ENCODE measurements at places on chromosomes 7 and 10.

GRCh38 chr10:21989453-21990154, 13.9 kb downstream of the DNAJC1 start:
- DNase-seq: no peak

GRCh38 chr7:47497367-47498096, 84.4 kb downstream of the TNS3 start:
- no peak for DNase-seq

DNA sequence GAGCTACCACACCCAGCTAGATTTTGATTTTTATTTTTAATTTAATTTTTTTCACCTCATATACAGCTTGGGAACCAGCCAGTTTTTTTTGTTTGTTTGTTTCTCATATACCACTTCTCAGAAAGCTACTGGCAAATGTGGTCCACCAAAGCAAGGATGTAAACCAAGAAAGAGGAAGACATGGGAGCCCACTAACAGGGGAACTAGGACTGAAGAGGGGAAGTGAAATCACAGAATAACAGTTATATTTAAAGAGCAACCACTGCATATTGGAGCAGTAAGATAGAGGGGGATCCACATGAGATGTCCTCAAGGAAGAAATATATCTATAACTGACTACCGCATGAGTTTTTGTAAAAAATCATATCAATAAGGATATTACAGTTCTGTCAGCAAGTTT, 10.5 kb downstream of the CPVL start:
- DNase-seq: no peak

DNA sequence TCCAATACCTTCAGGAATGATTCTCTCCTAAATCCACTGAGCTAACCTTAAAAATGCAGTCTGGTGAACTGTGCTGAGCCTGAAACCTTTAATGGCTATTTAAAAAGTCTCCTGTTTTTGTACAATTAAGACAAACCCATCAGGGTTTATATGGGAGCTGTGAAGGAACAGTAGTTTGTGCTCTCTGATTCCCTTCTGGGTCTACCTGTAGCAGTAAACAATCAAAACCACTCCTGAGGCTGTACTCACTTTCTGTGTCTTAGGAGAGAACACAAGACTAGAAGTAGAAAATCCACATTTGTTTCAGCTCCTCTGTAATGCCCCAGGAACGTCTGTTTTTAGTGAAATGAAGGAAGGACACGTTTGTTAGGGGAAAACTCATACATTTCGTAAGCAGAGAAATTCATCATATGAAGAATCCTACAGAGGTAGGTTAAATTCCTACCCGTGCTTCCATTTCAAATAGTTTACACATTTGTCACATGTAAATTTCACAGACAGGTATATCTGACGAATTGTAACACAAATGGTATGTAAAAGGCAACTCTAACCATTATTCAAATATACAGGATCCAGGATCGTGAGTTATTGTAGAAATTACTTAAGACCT, 2.6 kb downstream of the CUX1 start:
- no peak for DNase-seq

GRCh38 chr10:86033581-86033980, 333.0 kb downstream of the GRID1 start:
- DNase-seq: no peak

DNA sequence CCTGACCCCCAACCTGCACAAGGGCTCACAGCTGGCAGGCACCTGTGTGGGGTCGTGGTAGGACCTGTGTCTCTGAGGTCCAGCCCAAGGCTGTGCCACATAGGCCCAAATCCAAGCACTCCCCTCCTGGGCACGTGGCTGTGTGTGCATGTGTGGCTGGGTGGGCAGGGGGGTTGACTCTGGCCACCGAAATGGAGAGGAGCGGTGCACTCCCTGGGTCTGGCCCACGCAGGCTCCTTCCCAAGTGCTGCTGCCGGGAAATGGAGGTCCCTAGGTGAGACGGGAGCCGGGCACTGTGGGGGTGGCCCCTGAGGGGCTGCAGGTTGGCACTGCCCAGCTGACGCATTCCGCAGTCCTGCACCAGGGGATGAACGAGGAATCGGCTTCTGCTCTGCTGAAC, 528.1 kb downstream of the DNAJB6 start:
- no peak for DNase-seq

DNA sequence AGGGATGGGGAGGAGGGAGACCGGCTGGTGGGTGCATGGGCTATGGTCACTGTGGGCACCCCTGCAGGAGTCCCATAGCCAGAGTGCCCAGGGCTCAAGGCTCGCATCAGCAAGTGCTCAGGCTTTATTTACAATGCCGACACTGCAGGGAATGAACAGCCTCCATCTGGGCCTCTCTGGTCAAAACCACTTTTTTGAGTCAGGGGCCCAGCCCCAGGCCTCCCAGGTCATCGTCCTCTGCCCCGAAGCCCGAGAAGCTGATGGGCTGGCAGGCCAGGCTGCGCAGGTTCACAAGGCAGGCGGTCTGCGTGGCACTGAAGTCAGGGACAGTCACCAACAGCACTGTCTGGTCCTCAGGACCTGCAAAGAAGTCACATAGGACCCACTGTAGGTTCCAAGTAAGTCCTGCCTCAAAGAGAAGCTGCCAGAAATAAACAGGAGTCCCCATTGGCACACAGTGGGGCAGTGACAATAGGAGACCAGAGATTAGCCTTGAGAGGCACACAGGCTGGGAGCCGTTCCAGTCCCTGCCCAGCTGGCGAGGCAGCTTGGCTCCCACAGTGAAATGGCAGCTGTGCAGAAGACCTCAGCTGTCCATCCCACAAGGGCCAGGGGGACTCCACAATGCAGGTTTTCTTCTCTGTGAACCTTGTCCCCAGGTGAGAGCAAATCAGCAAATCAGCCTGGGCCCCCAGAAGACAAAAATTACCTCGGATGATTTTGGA, 8.6 kb downstream of the POLD2 start:
- no peak for DNase-seq

GRCh38 chr10:80509403-80510161, 28.1 kb upstream of the SH2D4B start:
- no peak for DNase-seq

DNA sequence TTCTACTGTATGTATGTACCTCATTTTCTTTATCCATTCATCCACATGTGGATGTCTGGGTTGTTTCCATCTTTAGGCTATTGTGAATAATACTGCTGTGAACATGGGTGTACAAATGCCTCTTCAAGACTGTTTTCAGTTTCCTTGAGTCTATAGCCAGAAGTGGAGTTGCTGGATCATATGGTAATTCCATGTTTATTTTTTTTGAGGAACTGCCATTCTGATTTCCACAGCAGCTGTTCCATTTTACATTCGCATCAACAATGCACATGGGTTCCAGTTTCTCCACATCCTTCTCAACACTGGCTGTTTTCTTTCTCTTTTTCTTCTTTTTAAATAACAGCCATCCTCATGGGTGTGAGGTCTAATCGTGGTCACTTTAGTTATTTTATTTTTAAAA, 69.9 kb upstream of the CTBP2 start:
- no peak for DNase-seq

DNA sequence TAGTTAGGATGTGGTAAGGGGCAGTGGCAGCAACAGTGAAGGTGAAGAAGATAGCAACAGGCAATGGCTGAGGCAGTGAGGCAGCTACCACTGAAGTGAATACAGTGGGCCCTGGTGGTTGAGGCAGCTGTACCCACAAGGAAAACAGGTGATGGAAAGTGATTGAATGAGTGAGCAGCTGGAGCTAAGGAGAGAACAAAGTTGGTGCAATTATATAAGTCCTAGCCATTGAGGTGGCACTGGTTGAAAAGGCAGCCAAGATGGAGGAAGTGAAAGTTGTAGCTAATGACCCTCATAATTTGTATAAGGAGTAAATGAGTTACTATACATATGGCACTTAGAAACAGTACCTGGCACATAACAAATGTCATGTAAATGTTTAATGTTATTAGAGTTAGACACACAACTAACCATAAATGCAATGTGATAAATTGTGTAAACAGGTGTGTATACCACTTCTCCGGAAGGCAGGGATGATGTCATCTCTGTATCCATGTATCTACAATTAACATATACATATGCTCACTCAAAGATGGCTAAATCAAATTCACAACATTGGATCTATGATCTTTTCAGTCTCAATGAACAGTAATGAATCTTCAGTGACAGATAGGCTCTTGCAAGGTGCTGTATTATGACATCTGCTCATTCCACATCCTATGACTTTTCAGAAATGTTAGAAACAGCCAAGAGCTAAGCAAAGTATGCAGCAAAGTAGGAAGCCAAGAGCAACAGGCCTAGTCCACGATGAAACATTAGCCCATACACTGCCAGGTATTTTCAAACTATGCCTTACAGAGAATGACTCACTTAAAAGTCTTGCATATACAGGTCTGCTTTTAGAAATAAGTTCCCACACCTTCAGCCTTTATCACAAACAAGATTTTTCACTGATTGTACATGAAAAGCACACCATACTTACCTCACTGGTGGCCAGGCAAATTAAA, 10.7 kb downstream of the XPNPEP1 start:
- DNase-seq: no peak

All from activated CD8-positive, alpha-beta memory T cell treated with anti-CD3 and anti-CD28 coated beads, Interleukin-2, amount 50 U/mL, for 48 hours (primary cell).